ENCODE measurements at places on chromosomes 5 and 9.
A peak's percentile ranks its signal among the peaks of the same experiment; 100 is the strongest.

DNA sequence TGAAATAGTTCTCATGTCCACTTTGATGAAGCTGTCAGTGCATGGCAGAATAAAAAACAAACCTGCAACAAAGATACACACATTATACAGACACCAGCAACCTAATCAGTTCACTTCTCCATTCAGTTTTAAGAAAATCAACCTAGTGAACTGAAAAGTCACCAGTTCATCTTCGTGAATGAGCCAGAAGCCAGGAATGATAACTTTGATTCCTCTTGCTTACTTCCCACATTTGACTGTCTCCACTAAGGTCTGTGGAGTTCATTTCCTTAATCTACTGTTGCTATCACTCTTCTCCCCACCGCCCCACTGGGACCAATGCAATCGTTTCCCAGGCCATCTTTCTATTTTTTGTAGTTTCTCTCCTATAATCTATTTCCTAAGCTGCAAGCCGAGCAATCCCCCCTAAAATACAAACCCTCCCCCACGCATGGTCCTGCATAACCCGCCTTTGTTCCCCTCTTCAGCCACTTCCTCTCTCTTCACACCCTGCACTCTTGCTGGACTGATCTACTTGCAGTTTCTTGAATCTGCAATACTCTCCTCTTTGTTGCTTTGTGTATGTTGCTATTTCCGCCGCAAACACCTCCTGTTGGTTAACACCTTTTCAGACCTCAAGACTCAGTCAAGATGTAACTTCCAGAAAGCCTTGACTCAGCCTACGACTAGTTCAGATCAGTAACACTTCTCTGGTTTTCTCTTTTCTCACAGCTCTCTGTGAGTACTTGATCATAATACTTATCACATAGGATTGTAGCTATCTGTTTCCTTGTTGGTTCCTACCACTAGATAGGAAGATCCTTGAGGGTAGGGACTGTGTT lies 16.6 kb downstream of the STOM start:
- peak; percentile 85 for DNase-seq

- DNase-seq, result no peak
Measured at GRCh38 chr9:131304676-131305355, 15.3 kb downstream of the PLPP7 start.

DNA sequence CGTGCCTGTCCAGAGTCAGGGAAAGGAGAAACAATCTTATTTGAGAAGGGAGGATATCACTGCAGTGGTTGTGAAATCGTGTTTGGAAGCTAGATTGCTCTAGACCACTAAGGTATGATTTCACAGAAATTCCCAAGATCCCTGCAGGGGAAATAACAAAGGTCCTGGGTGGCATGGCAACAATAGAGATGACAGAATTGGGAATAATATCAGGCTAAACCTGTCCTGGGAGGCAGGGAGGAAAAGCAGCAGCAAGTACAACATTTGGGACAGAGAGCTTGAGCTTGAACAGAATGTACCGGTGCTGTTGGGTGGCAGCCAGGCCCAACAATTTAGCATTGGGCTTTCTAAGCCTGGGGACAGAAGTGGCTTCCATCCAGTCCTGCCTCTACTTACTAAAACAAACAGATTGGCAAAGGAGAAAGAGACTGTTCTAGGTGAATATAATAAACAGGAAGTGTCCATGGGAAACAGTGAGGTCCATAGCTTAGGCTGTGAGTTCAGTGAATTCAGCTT lies 17.0 kb upstream of the ARHGAP26 start:
- DNase-seq, result no peak

DNA sequence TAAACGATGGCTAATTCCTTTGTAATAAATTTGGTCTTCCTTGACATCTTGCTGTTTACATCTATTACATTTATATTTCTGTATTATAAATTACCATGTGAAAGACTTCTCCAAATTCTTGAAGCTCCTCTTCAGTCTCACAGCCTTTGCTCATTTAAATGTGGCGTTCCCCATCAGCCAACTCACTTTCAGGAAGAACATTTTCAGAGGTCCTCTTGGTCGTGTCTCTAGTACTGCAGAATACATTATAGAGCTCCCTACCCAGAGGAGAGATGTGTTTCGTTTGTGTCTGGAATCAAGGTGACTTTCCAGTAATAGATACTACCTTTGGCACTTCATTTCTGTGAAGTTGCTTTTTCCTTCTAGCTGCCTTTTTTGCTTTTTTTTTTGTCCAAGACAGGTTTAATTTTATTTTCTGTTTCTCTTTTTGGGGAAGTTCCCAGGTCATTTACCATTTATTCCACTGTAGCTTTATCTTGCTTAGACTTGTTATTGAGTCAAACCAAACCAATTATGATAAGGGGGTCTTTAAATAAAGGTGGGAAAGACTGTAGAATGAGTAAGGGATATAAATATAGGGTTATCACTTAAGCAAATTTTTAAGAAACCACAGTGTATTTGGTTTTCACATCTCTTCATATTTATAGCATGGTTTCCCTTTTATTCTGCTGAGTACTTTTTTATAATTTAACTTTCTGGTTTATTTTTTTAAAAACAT lies 12.8 kb downstream of the UBE2B start:
- DNase-seq, result no peak

- DNase-seq, result no peak
Measured at GRCh38 chr5:38776149-38776896, 69.5 kb upstream of the OSMR start.

- no peak for DNase-seq
Measured at GRCh38 chr5:1101961-1102713, 9.7 kb downstream of the SLC12A7 start.

DNA sequence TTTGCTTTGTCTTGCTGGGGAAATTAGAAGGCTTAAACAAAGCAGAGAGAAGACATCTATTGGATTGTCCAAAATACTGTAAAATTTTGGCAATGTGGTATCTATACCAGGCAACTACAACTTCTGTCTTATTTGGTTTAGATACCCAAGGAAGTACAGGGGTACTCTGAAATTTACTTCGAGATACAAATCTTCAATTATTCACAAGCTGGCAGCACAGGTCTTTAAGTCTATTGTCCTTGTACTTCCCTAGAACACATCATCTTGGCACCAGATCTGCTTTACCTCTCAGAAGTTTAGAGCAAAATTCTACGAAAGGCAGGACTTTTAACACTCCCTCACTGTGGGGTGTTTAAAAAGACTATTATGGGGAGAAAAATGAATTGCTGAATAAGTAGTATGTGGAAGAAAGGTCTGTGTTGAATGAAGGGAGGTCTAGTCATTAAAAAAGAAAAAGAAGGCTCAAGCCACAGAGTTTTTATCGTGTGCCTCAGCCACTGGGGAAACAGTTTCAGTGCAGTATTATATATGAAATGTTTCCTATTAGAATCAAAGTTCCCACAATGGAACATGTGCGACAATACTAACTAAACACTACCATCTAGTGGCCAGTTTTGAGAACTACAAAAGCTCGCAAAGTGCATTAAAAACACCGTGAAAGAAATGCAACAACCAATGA lies 93.7 kb downstream of the PDE4D start:
- peak; percentile 59 for DNase-seq

DNA sequence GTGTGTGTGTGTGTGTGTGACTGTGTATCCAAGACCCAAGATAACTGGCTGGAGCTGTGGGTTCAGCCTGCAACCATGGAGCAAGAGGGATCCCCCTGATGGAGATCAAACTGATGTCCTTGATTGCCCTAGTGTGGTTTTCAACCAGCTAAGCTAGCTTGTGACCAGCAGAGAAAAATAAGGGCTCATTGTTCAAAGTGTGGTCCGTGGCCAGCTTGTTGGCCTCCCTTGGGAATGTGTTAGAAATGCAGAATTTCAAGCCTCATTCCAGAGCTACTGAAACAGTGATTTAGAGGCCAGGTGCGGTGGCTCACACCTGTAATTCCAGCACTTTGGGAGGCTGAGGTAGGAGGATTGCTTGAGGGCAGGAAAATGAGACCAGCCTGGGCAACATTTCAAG lies 79.9 kb downstream of the ACER2 start:
- DNase-seq, result no peak

GRCh38 chr5:164934561-164934960 lies 1429.1 kb downstream of the MAT2B start:
- DNase-seq, result no peak

- no peak for DNase-seq
Measured at GRCh38 chr5:95668728-95669127, 14.1 kb downstream of the SPATA9 start.

DNA sequence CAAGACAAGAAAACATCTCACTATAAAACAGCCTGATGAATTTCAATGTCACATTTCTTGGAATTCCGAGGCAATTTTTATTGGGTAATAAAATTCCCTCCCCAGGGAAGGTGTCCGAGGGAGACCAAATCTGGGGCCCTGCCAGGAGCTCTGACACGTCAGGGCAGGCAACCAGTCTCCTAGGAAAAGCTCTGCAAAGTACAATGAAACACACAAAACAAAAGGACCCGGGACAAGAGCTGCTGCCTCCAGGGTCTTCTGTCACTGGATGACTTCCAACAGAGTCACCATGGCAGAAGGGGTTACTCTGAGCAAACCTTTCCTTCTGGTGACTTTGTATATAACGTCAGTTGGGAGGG lies 50.8 kb downstream of the SAXO1 start:
- DNase-seq, result no peak

DNA sequence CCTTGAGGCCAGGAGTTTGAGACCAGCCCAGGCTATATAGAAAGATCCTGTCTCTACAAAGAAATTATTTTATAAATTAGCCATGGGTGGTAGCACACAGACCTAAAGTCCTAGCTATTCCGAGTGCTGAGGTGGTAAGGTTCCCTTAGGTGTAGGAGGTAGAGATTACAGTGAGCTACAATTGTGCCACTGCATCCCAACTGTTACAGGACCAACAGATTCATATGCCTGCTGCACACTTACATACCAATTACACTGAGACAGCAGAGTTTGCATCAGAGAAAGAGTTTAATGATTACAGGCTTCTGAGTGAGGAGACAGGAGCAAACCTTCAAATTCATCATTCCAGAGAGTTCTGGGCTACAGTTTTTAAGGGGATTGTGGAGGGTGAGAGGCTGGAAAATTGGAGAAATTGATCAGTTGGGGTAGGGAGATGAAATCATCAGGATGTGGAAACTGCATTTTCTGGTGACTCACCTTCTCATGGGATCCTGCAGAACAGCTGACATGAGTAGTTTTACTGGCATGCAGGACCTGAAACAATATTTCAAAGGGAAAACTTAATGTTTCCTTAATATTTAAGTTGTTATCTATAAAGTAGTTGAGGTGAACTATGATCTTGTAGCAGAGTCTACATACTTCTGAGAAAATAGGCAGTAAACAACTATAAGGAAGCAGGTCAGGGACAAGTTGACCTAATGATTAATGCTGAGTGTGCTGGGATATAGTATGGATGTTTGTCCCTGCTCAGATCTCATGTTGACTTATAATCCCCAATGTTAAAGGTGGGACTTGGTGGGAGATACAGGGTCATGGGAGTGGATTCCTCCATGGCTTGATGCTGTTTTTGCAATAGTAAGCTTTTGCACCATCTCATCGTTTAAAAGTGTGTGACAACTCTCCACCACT lies 54.7 kb downstream of the ANXA2R start:
- DNase-seq, result no peak
